ENCODE measurements at places on chromosomes 16 and 17.
A peak's percentile ranks its signal among the peaks of the same experiment; 100 is the strongest.

GRCh38 chr17:62627904-62628633 is 599 bp downstream of the MRC2 start:
- H3K4me3 ChIP-seq: peak overlapping the region; percentile 60
- H3K27me3 ChIP-seq: peaks cover 5% of the 10 kb centered on the region
- H3K36me3 ChIP-seq: peaks cover 5% of the 10 kb centered on the region

DNA sequence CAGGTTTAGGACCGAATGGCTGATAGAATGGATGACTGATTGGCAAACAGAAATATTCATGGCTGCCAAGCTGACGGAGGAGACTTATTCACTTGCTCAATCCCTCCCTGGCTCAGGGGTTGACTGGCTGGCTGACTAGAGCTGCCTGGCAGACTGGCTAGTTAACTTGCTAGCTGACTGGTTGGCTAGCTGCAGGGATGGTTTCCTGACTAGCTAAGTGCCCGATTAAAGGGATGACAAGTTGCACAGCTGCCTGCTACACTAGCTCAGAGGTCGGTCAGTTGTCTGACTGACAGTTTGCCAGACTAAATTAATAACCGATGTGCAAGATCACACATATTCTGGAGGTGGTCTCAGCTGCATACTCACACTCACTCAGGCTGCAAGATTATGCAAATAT is 1208.4 kb upstream of the CDH8 start:
- no peaks in the 10 kb centered on the region for H3K27me3 ChIP-seq
- DNase-seq: no peak
- H3K36me3 ChIP-seq: no peaks in the 10 kb centered on the region
- no peaks in the 10 kb centered on the region for H3K4me1 ChIP-seq
- H3K27ac ChIP-seq: no peak overlapping the region
- H3K4me3 ChIP-seq: no peak overlapping the region

DNA sequence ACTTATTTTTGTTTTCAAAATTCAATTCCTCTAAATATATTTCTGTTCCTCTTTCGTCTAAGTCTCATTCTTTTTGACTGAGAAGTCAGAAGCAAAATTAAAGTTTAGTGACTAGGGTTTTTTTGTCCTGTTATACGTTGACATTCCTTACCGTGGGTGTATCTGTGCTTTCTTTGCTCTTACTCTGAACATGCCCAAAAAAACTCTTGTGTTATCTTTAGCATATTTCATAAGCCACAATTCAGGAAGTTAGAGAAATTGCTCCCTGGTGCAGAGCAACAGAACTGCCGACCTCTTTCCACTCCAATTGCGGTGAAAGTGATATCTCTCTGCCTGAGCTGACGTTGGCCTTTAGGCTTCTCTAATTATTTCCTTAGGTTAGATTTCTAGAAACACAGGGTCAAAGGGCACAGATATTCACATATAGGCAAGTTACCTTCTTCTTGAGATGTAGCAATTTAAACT is 65.7 kb downstream of the CENPV start:
- peaks cover 18% of the 10 kb centered on the region for H3K4me1 ChIP-seq
- H3K4me3 ChIP-seq: peak overlapping the region; percentile 43
- peak overlapping the region; percentile 84 for H3K27ac ChIP-seq
- no peaks in the 10 kb centered on the region for H3K27me3 ChIP-seq
- DNase-seq: no peak

DNA sequence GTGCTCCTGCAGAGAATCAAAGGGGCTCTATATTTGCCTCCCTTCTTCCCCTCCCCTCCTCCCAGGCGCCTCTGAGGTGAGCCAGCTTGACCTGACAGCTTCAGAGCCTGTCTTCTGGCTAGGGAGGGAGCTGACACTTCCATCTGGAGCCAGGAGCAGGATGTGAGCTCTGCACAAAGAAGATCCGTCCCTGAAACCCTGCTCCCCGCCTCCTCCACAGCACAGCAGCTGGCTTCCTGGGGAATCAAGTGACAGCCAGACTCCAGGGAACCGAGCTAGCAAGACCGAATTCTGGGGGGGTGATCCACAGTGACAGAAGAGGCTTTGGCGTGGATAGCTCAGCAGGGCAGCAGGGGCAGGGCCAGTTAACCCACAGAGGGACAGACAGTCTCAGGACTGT is 37.2 kb downstream of the CCDC182 start:
- no peaks in the 10 kb centered on the region for H3K27me3 ChIP-seq
- peak overlapping the region; percentile 49 for H3K27ac ChIP-seq
- H3K4me3 ChIP-seq: no peak overlapping the region
- H3K4me1 ChIP-seq: peaks cover 4% of the 10 kb centered on the region

- no peaks in the 10 kb centered on the region for H3K36me3 ChIP-seq
- H3K4me1 ChIP-seq: no peaks in the 10 kb centered on the region
- no peak overlapping the region for H3K27ac ChIP-seq
- no peak overlapping the region for H3K4me3 ChIP-seq
Observed at GRCh38 chr16:54585094-54585997, 298.8 kb upstream of the IRX3 start.

- H3K4me1 ChIP-seq: no peaks in the 10 kb centered on the region
- DNase-seq: no peak
- H3K36me3 ChIP-seq: peaks cover 24% of the 10 kb centered on the region
- H3K27ac ChIP-seq: no peak overlapping the region
Observed at GRCh38 chr16:69784586-69784985, 22.5 kb downstream of the WWP2 start.

- H3K27ac ChIP-seq: no peak overlapping the region
- H3K27me3 ChIP-seq: no peaks in the 10 kb centered on the region
- no peaks in the 10 kb centered on the region for H3K36me3 ChIP-seq
- no peaks in the 10 kb centered on the region for H3K4me1 ChIP-seq
- no peak overlapping the region for H3K4me3 ChIP-seq
- DNase-seq: no peak
Observed at GRCh38 chr17:82924214-82924613, 84.4 kb upstream of the ZNF750 start.

GRCh38 chr16:88468275-88469129 is 15.4 kb downstream of the ZFPM1 start:
- no peak for DNase-seq
- no peak overlapping the region for H3K27ac ChIP-seq
- H3K36me3 ChIP-seq: no peaks in the 10 kb centered on the region
- H3K4me1 ChIP-seq: no peaks in the 10 kb centered on the region
- H3K4me3 ChIP-seq: no peak overlapping the region

- DNase-seq: no peak
- H3K4me3 ChIP-seq: no peak overlapping the region
- no peaks in the 10 kb centered on the region for H3K36me3 ChIP-seq
- no peaks in the 10 kb centered on the region for H3K27me3 ChIP-seq
Observed at GRCh38 chr16:9593440-9593839, 502.0 kb downstream of the HAPSTR1 start.

DNA sequence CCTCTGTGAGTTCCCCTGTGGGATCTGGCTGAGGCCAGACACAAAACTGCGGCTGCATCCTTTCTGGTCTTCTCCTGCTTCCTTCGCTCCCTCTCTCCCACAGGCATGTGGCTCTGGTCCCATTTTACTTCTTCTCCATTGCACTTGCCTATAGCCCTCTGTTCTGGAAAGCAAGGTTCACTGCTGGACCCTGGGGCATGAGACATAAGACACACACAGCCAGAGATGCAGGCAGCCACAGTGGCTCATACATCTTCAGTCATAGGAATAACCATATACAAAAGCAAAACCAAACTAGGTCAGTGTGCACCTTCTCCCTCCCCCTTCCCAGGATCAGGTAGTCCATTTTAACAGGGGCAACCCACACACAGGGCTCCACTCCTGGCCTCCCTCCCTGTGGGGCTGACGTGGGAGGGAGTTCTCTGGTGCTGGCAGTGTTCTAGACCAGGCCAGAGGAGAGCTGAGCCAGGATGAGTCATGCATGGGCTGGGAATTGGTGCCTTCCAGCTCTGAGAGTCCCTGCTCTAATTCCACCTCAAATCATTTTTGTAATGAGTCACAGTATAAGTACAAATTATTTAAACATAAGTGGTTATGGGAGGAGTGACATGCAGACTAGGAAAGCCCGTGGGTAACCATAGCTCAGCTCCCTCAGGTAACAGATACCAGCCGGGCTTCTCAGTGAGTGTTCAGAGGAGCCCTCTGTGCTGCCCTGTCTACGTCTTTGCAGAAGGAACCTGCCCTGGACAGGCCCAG is 58.0 kb downstream of the ASIC2 start:
- H3K4me1 ChIP-seq: no peaks in the 10 kb centered on the region
- H3K27ac ChIP-seq: no peak overlapping the region
- no peak overlapping the region for H3K4me3 ChIP-seq
- H3K36me3 ChIP-seq: no peaks in the 10 kb centered on the region
- H3K27me3 ChIP-seq: peaks cover 2% of the 10 kb centered on the region

DNA sequence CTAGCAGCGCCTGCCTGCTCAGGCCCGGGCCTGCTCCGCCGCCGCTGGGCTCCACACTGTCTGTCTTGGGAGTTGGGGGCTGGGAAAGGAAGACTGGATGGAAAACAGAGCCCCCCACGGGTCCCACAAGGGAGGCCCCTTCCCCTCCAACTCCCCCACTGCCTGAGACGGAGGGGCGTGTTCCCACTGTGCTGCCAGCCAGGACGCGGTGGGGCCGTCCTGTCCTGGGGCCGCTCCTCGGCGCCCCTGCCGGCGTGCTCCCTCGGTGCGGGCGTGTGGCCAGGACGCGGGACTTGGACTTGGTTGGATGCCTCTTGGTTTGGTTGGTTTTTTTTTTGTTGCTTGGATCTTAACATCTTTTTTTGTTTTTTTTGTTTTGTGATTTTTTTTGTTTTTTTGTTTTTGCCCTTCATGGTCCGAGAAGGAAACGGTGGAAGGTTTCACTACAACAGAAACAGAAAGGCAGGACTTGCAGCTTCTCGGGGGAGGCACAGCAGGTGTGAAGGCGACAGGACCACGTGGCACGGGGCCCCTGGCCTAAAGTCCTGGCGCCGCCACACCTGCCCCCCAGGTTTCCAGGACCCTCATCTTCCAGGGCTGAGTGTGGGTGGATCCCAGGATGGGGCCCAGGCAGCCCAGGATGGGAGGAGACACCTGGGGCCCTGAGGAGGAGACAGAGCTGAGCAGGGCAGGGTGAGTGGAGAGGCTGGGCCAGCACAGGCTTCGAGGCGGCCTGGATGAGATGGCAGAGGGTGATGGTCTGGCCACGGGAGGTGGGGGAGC is 16.0 kb downstream of the ENGASE start:
- no peak for DNase-seq
- H3K36me3 ChIP-seq: peaks cover 5% of the 10 kb centered on the region
- H3K27ac ChIP-seq: no peak overlapping the region

Measured in heart left ventricle (tissue), 16 donors.